ENCODE measurements at places on chromosomes 16 and 17.

- DNase-seq: no peak
These were observed 218.7 kb downstream of the CEP112 start for GRCh38 chr17:65973237-65973636.

GRCh38 chr17:8391711-8392110 is 5.9 kb downstream of the RNF222 start:
- no peak for DNase-seq

- no peak for DNase-seq
These were observed 83.5 kb downstream of the AMFR start for GRCh38 chr16:56341656-56342399.

- no peak for DNase-seq
These were observed 4.4 kb downstream of the NSMCE1 start for GRCh38 chr16:27264151-27264550.

- no peak for DNase-seq
These were observed 107.7 kb downstream of the SEC14L1 start for GRCh38 chr17:77248216-77249114.

DNA sequence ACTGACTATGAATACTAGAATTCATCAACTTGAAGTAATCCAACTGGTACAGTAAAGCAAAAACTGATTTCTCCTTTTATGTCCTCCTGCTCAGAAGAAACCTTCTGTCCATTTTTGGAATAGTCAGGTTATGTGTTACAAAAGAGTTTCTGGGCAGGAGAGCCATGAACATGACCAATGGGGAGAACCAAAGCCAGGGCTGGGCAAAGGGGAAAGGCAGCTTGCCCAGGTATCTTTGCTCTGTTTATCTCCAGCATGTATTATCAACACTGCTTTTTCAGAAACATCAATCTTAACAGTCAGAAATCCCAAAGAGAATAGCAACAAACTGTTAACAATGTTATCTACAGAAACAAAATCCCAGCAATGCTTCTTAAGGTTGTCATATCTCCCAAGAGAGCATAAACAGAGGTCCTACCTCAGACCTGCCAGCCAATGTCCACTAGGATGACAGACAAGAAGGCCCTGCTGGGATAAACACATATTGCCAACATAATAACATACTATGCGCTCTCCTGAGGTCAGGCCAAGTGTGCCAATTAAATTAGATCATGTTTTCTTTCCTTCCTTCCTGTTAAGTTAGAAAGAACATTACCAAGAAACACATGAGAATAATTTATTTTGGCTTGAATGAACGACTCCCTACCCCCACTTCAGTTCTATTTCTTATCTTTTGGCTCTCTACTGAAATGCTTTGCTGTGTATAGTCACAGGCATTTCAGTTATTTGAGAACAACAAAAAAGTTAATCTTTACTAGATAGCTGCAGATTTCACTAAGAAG is 28.0 kb downstream of the BLMH start:
- no peak for DNase-seq

GRCh38 chr17:39928858-39929645 is 1.5 kb downstream of the LRRC3C start:
- DNase-seq: no peak

- DNase-seq: no peak
These were observed 28.9 kb upstream of the FOXK2 start for GRCh38 chr17:82490512-82491195.

DNA sequence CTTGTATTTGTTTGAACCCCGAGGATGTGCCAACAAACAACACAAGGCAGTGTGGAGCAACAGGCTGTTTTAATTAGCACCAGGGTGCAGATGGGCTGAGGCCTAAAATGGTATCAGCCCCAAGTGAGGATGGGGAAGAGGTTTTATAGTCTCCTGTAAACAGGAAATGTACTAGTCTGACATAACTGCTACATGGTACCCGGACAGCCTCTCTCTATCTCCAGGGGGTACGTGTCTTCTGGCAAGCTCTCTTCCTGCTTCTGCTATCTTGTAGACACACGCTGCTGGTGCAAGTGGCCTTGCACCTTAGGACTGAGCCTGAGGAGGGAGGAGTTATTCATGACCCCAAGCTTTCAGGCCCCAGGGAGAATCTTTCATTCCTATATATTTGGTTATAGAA is 2451.0 kb downstream of the TP53TG3F start:
- no peak for DNase-seq

DNA sequence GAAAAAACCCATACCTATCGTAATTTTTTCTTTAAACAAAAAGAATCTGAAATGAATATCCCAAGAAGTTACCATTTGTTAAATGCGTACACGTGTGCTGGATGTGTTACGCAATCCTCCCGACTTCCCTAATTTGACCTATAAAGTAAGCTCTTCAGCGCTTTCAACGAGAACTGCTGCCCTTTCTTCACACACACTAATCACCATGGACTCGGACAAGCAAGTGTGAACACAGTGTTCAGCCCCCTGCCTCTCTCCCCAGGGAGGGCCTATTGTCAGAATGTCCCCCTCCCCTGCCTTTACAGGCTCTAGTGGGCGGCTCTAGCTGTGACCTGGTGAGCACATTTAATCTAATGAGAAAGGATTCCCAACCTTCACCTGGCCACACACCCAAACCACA is 216.1 kb downstream of the CEP112 start:
- DNase-seq: no peak

- DNase-seq: no peak
These were observed 792 bp downstream of the SECTM1 start for GRCh38 chr17:82332669-82333278.

DNA sequence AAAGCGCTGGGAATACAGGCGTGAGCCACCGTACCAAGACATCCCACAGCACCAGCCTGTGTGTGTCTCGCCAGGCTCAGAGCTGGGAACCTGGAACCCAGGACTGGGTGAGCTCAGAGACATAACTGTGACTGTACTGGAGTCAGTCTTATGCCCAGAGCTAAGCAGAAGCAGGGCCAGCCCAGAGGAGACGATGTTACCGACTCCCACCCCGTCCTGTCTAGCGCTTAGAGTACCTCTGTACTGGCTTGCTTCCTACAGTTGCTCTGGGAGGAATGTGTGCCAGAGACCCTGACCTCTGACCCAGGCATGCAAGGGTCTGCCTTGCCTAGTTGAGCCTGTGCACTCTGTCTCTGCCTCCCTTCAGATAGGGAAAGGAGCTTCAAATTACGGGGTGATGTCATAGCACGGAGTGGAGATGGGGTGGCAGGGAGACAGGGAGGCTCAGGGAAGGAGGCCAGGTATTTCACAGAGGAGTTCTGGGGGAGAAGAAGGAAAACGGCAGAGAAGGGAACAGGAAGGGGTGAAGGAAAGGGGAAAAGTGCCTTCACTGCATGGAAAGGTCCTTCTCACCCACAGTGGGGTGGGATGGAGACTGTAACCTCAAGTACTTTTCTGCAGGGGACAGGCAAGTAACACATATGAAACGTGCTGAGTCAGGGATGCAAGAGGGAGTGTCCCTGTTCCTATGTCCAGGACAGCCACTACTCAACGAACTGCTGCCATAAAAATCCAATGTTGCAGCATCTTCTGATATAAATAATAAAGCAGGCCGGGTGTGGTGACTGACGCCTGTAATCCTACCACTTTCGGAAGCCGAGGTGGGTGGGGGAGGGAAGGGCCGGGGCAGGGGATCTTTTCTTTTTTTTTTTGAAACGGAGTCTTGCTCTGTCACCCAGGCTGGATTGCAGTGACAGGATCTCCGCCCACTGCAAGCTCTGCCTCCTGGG is 5.8 kb upstream of the ARMC5 start:
- no peak for DNase-seq

- DNase-seq: no peak
These were observed 109.3 kb upstream of the METRNL start for GRCh38 chr17:82970067-82970466.

- no peak for DNase-seq
These were observed 50.2 kb downstream of the WSB1 start for GRCh38 chr17:27343977-27344607.

- no peak for DNase-seq
These were observed 4.6 kb downstream of the RSAD1 start for GRCh38 chr17:50483266-50483665.

DNA sequence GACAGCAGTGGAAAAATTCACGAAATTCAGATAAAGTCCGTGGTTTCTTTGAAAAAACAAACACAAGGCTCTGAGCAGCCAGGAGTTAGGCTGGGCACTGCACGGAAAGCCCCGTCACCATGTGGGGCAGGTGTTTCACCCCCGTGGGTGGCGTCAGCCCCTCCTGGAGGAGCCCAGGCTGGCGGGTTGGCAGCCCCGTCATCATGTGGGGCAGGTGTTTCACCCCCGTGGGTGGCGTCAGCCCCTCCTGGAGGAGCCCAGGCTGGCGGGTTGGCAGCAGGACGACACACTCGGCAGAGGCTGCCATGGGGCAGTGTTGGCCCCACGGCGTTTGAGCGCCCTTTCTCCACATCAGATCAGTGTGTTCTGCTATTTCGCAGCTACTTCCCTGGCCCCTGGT is 38.1 kb downstream of the ACSF3 start:
- no peak for DNase-seq

GRCh38 chr17:45333702-45334092 is 16.9 kb upstream of the MAP3K14 start:
- no peak for DNase-seq

GRCh38 chr17:16352303-16352666 is 984 bp downstream of the CENPV start:
- peak; percentile 28 for DNase-seq

GRCh38 chr17:81207610-81208581 is 14.9 kb downstream of the CEP131 start:
- DNase-seq: no peak

DNA sequence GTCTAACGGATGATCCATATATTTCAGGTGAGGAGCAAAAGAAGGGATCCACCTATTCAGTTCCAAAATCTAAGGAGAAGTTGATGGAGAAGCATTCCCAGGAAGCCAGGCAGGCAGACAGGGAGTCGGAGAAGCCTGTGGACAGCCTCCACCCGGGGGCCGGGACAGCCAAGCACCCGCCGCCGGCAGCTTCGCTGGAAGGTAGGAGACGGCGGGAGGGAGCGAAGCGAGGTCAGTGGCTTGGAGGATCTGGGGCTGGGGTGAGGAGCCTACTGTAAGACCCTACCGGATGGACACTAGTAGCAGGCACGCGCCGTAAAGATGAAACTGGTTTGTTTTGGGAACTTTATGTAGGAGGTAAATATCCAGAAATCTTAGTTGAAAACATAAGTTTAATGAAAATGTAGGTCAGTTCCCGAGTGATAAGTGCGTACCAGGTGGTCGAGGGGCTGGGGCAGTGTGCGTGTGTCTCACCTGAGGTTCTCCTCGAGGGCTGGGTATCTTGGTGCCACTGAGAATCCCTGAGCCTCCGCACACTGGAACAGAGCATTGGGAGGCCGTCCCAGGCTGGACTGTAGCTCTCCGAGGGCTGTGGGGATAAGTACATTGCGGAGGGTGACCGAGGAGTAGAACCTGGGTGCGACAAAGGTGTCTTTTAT is 714 bp downstream of the SPATA33 start:
- DNase-seq: no peak

DNA sequence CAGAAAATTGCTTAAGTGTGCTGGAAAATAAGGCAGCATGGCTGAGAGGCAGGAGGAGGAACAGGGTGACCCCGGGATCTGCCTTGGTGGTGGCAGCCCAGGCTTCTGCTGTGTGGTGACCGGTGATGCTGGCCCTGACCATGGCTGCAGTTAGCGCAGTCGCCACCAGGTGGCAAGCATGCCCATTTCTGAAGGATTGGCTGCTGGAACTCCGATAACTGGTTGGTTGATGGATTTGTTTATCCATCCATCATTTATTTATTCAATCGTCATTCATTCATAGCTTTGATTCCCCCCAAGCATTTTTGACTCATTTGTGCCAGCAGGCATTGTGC is 29.1 kb upstream of the ITGA3 start:
- DNase-seq: peak; percentile 86

GRCh38 chr17:38430316-38430715 is 2.1 kb downstream of the ARHGAP23 start:
- DNase-seq: no peak

DNA sequence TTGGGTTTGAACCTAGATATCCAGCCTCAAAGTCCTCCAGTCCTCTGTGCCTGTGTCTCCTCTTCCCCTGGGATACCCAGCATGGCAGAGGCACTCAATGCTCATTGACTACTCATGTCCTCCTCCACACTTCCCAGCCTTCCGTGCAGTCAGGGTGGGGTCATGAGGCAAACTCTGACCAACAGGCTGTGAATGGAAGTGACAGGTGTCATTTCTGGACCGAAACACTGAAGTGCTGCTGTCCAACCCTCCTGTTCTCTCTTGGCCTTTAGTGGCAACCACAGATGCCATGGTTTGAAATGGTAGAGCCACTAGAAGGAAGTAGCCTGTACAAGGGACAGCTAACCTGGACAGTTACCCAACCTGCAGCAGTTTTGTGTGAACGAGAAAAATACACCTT is 46.7 kb upstream of the MAP3K14 start:
- DNase-seq: no peak

GRCh38 chr16:1101573-1102332 is 5.7 kb upstream of the C1QTNF8 start:
- DNase-seq: no peak

GRCh38 chr17:65472666-65473309 is 88.7 kb downstream of the AXIN2 start:
- no peak for DNase-seq

DNA sequence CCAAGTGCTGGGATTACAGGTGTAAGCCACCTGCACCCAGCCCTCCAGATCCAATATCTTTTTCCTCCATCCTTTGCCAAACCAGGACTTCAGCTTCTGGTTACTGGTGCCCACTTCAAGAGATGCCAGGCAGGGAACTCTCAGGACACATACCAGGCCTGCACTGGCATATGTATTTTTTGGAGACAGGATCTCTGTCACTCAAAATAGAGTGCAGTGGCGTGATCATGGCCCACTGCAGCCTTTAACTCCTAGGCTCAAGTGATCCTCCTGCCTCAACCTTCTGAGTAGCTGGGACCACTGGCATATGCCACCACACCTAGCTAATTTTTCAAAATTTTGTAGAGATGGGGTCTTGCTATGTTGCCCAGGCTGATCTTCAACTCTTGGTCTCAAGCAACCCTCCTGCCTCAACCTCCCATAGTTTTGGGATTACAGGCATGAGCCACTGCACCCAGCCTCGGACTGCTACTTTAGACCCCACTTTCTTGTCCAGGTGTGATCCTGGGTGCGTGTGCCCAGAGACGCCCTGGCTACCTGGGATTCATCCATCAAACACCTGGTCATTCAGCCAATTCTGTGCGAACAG is 55.8 kb downstream of the BMERB1 start:
- DNase-seq: no peak

DNA sequence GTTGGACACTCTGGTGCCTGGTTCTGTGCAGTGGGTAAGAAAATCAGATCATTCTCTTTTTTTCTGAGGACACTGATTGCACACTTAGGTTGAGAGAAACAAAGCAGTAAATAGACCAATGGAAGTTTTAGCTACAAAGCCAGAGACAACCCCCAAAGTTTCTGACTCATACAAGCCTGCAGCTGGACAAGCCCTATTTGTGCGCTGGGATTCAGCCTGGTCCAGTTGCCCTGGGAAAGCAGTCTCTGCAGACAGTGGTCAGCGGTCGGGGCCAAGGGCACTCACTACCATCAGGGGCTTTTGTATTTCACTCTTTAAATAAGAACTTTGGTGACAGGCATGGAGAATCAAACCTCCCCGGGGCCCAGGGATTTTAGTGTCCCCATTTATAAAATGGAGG is 6.0 kb upstream of the RHBDL3 start:
- no peak for DNase-seq

GRCh38 chr17:36463916-36464764 is 22.3 kb upstream of the ZNHIT3 start:
- DNase-seq: peak; percentile 51

GRCh38 chr17:1560101-1560857 is 2.3 kb downstream of the PITPNA start:
- DNase-seq: no peak
